K562 (cell line): ENCODE measurements at places on chromosomes 3 and 15. TPM values are rescaled to one million over a fixed set of nuclear protein-coding genes. Genes with fewer than 3 reads are reported as not detected.

The HCN4 gene
- total RNA-seq = not detected in 2 replicates

DNA sequence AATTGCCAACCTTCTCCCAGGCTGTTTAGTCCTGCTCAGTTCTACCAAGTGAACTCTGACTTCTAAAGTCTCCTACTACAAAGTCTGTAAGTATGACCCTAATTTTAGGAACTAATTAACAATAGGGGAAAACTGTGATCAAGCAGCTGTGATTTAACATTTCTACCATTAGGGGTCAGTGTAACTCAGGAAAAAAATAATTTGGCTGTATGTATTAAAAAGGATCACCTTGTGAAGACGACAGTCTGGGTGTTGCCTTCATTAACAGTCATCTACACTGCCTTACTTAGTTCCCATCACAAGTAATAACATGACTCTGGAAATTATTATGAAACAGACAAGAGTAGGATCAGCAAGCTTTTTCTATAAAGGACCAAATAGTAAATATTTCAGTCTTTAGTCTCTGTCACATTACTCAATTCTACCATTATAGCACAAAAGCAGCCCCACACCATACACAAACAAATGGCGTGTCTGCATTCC is 4.2 kb upstream of the NPHP3 start:
- no peak overlapping the region for H3K27ac ChIP-seq
- no peak overlapping the region for H3K4me3 ChIP-seq
- H3K4me1 ChIP-seq = peaks cover 9% of the 10 kb centered on the region
- no peaks in the 10 kb centered on the region for H3K27me3 ChIP-seq

GRCh38 chr15:33136353-33136752 is 58.2 kb downstream of the FMN1 start:
- no peaks in the 10 kb centered on the region for H3K4me1 ChIP-seq
- DNase-seq = no peak
- H3K27ac ChIP-seq = no peak overlapping the region
- no peaks in the 10 kb centered on the region for H3K36me3 ChIP-seq

- no peaks in the 10 kb centered on the region for H3K4me1 ChIP-seq
- no peak overlapping the region for H3K4me3 ChIP-seq
- no peak for DNase-seq
- no peak overlapping the region for H3K27ac ChIP-seq
- H3K27me3 ChIP-seq = no peaks in the 10 kb centered on the region
These were observed 11.6 kb downstream of the ZBTB11 start for GRCh38 chr3:101665357-101665756.

DNA sequence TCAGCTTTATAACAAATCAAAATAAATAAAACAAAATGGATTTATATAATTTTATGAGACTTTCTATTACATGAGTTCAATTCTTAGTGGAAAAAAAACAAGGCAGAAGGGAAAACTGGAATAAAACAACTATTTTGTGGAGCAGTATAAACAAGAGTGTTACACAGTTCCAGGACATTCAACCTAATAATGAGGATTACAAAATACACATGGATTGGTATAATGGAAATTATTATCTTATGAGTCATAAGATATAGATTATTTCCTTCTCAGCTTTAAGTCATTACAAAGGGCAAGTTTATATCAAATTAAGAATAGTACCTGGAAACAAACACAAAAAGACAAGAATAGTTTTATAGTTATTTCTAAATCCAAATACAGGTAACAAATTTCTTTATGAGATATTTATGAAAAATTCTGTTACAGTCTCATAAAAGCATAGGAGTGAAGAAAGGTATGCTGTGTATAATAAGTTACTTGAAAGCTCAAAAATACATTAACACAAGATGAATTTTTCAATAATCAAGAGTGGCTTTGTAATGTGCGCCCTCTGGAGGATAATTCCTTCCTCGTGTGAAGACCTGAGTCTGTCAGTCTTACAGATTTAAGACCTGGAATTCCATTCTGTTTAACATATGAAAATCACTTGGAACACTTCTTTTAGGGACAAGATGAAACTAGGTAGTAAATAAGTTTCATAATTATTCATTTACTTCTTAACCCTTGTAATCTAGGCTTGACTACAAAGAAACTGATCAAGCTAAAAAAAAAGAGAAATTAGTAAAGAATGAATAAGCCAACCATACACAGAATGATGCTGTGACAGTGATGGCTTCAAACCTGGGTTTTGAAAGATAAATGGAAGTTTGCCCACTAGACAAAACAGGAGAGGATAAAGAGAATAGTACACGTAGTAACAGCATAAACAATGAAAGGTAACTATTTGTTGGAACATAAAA is 9.5 kb downstream of the COPS2 start:
- H3K4me1 ChIP-seq = no peaks in the 10 kb centered on the region; the same call in 1 of the 3 replicates
- H3K4me3 ChIP-seq = no peak overlapping the region
- H3K36me3 ChIP-seq = peaks cover 66% of the 10 kb centered on the region
- H3K27me3 ChIP-seq = no peaks in the 10 kb centered on the region
- DNase-seq = peak; percentile 63

DNA sequence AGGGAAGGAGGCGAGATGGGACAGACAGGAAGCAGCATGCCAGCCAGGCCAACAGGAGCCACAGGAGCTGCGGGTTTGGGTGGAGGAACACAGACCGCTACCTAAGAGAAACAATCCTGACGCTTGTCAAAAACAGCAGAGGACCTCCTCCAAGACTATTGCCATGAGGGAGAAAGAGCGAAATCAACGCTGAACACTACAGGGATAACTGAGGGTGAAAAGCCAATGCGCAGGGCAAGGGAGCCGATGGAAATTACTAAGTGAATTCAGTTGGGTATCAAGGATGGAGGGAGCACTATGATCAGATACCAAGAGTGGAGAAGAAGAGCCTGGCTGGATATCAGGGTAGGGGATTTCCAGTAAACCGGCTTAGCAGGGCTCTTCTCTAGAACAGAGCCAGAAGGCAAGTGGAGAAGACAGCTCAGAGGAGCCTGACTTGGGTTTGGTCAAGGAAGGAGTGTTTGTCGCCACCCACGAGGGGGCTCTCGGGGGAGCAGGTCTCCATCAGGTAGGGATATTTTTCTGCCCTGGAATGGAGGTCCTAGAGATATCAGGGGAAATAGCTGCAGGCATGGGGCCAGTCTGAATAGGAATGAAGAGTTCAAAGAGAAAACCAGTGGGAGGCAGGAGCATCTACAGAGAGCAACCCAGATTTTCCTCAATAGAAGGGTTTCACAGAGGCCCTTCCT is 48.4 kb downstream of the SLC41A3 start:
- no peaks in the 10 kb centered on the region for H3K36me3 ChIP-seq
- H3K4me1 ChIP-seq = no peaks in the 10 kb centered on the region; the same call in 2 of the 3 replicates

- no peaks in the 10 kb centered on the region for H3K4me1 ChIP-seq
- H3K27ac ChIP-seq = no peak overlapping the region
- H3K36me3 ChIP-seq = no peaks in the 10 kb centered on the region
These were observed 111.3 kb downstream of the BBX start for GRCh38 chr3:107634099-107634489.

DNA sequence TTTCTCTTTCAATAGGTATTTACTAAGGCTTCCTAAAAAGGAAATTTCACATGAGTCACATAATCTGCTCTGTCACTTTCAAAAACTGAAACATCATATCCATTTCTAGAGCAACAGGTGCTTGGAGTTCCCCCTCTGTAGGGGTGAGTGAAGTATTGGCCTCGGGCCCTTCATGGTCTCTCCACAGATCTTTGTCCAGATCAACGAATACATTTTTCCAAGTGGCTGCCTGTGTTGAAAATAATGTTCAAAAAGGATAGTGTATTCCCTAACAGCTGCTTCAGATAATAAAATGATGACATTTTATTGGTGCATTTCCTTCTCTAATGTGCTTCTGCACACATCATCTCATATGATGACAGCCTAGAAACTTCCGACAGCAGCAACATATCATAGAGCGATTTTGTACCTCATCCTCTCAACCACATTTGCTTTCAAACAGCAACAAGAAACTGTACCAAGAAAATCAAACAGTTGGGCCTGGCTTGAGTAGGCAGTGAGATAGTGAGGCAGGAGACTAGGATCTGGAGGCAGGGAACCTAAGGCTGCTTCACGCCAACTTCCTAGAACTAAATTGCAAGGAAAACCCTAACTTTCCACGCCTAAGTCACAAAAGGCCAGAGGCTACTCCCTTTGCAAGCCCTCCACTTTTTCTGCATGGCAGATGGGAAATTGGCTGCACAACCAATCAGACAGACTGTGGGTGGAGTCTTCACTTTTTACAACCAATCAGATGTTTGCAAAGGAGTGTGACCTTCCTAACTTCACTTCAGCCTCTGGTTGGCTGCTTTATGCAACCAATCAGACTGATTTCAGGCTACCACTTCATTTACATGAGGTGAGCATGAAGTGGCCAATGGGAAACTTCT is 340.2 kb downstream of the LRRC3B start:
- H3K27me3 ChIP-seq = no peaks in the 10 kb centered on the region
- H3K27ac ChIP-seq = no peak overlapping the region

The GUCA1C gene
- total RNA-seq = not detected in 2 replicates

- H3K4me1 ChIP-seq = no peaks in the 10 kb centered on the region
- no peaks in the 10 kb centered on the region for H3K27me3 ChIP-seq
- DNase-seq = no peak
These were observed 50.1 kb downstream of the UBE2E2 start for GRCh38 chr3:23253214-23253613.

The C3orf38 gene
- total RNA-seq = 11.5 and 13.7 TPM in 2 replicates

- no peaks in the 10 kb centered on the region for H3K27me3 ChIP-seq
- H3K27ac ChIP-seq = no peak overlapping the region
- no peaks in the 10 kb centered on the region for H3K36me3 ChIP-seq
- no peak overlapping the region for H3K4me3 ChIP-seq
These were observed 32.4 kb upstream of the PIK3R4 start for GRCh38 chr3:130779031-130779430.

The ZNF385D gene
- total RNA-seq = 0.66 and 0.74 TPM in 2 replicates
